ENCODE measurements at places on chromosomes 1 and 21.

DNA sequence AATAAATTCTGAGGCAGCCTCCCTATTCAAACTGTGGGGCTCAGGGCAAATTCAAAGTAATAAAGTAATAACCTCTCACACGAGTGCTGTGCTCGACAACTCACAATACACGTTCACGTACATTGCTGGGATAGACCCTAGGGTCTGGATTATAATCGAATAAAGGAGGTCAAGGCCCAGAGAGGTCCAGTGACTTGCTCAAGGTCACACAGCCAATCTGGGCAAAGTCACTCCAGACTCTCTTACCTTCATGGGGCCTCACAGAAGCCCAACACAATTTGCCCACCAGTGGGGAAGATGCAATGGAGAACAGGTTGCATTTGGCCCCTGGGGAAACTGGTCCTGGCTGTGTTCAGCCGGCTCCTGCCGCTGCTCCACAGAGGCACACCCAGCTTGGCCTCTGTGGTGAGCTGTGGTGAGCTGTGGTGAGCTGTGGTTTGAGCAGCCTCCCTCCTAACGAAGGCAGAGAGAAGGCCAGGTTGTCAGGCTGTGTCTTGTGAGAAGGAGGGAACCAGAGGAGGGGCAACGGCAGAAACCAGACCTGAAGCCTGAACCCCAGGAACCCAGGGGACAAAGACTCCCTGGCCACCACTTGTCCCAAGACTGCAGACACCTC, 35.1 kb downstream of the NUAK2 start:
- DNase-seq, result no peak

DNA sequence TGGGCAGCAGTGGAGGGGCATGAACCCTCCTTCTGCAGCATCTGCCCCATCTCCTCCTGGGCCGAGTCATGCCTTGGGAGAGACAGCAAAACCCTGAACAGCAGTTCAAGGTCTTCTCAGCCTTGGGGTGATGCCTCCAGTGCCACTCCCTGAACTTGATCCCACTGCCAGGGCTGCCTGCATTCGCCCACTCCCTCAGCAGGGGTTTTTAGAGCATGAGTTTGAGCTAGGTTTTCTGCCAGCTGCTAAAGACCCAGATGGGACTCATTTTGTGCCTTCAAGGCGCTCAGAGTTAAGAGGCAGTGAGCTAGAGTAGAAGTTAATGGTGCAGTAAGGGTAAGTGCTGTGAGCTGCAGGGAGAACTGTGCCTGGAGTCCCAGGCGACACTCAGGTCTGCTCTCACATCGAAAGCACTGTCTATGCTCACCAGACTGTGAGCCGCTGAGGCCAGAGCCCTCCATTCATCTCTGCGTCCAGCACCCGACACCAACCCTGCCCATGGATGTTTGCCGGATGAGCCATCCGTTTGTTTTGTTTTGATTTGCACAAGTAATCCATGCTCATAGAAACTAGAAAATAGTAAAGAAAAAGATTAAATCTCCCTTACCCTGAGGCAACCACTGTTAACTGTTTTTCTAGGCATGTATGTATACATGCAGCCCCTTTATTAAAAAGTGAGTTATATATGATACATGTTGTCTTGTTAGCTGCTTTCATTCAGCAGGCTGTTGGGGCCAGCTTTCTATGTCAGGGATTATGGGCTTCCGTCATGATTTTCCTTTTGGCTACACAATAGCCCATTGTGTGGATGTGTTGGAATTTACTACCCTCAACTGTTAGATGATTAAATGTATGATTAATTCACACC, 67.8 kb downstream of the VPS26C start:
- DNase-seq, result no peak

- DNase-seq, result no peak
These were observed 32.9 kb upstream of the RASAL2 start for GRCh38 chr1:178060789-178061556.

- DNase-seq, result no peak
These were observed 105.9 kb upstream of the EDEM3 start for GRCh38 chr1:184860535-184860934.

GRCh38 chr1:30589083-30589482, 134.3 kb downstream of the MATN1 start:
- DNase-seq, result no peak

GRCh38 chr1:162019006-162019405, 4.7 kb downstream of the OLFML2B start:
- no peak for DNase-seq

GRCh38 chr1:5994713-5995621, 2.7 kb upstream of the NPHP4 start:
- DNase-seq, result peak; percentile 43

DNA sequence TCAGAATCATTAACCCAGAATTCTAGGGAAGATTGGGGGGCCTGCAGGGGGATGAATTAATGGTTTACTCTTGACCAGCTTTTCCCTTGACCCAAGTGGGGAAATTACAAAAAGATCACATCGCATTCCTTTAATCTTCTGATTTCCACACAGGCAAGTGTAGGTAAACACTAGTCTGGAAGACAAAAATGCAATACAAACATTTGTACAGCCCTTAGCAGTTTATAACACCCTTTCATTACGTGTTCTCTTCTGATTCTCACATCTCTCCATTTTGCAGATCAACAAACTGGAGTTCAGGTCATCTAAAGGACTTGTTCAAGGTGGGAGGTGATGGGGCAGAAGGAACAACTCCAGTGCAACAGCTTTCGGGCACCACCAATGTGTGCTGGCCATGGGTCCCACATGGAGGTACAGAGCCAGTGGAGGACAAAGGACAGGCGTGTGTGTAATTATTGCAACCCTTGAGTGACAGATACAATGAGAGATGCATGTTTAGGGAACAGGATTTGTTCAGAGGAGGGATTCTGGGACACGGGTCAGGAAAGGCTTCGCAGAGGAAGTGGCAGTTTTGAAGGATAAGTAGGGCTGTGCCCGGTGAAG, 20.4 kb downstream of the ATF3 start:
- no peak for DNase-seq

DNA sequence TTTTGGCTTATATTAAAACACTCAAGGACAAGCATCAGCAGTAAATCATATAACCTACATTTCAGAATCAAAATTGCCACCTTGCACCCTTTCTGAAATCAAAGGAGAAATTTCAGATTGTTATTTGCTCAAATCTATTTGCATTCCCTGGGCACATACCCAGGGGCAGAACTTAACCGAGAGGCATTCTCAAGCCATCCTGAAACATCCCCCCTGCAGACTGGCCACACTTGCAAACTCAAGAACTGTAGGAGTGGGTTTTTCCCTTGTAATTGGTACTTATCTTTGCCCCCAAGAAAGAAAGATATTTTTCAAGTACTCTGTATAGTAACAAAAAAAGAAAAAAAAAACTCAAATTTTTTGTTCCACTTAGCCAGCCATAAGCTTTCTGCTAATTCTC, 213.6 kb upstream of the ESRRG start:
- no peak for DNase-seq

DNA sequence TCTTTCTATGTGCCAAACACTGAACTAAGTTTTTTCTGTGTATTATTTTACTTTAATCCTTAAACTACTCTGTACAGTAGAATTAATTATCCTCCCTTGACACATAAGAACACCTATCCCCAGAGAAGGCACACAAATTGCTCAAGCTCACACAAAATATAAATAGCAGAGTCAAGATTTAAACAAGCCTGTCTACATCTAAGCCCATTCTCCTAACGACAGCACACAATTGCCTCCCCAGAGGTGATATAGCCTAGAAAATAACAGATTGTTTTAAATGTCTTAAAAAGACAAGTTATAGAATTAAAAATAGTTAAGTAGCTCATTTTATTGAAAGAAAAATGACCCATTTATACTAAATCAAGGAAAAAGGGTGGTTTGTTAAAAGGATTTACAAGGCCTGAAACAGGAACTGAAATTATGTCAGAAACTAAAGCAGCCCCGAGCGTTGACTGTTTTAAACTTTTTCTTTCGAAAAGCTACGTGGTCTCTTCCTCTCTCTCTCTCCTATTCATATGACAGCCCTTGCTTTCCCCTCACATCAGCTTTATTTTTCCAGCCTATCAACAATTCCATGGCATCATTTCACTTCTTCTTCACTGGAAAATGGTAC, 30.5 kb downstream of the TNFSF18 start:
- no peak for DNase-seq

DNA sequence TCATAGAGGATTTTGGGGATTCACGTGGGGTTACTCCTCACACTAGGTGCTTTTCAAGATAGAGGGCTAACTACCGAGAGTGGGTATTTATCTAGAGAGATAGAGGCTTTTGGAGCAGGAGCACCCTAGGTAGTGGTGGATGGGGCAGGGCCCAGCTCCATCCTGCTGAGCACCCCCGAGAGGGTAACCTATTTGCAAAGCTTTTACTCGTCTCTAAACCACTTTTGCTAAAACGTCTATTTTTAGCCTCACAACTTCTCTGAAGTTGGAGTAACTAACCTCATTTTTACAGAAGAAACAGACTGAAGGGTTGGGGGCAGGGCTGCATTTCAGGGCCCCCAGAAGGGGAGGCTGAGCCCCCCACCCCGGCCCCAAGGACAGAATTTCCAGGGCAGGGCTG, 12.3 kb upstream of the PIK3CD start:
- no peak for DNase-seq

DNA sequence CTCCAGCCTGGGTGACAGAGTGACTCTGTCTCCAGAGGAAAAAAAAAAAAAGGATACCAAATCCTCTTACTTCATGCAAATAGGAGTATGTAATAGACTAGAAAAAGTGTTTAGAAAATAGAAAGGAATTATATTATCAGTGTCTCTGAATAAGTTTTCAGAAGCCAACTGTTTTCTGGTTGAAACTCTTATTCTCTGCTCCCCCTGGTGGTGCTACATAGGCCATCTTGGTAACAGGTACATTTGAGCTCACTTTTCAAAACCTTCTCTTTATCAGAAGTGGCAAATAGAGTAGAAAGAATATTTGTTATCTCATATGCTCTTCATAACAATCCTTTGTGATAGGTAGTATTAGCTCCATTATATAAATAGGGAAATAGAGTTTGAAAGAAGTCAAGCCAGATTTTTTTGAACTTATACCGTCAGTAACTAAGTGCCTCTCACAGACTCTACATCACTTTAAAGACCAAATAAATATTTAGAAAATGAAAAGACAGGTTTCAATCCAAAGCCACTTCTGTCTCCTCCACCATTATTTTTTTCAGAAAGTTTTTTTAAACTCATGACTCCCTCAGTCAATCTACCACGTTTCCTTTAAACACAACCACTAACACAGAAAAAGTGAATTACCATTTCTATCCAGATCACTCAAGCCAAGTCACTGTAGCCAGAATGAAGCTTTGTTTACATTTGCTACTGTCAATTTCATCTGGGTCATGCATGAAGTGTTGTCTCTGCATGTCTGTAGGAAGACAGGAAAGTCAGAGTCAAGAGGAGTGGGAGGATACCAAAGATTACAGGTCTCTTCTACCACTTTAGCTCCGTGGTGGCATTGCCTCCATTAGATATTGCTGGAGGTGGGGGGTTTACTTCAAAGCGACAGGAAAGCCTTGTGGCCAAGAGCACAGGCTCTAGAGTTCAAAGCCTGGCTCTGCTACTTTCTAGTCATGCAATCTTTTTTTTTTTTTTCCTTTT, 45.6 kb downstream of the IL23R start:
- no peak for DNase-seq

DNA sequence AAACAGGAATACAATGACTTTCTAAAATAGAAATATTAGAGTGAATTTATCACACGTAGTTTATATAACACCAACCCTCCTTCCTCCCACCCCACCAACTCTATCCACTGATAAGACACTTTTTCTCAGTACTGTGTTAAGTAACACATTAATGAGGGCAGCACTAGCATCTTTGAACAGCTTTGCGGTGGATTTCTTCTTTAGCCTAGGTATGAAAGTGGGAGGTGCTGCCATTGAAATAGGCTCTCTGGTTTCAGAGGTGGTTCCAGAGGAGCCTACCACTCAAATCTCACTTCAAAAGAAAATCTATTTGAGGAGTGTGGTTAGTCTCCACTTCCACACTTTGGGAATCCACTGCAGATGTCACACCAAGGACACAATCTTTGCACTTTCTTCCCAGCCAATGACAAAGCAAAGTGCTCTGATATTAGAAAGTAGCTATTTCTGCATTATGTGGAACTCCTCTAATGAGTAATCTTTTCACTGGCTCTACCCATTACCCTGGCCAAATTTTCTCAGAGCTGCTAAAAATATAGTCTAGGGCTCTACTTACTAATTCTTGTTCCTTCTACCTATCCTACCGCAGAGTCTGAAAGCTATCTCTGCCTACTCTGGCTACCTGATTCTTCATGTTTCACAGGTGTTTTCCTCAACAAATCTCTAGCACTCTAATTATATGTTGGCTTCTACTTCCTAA, 1667.8 kb downstream of the MRPL39 start:
- DNase-seq, result no peak

GRCh38 chr1:77012066-77012465, 144.8 kb downstream of the ST6GALNAC5 start:
- no peak for DNase-seq

GRCh38 chr1:200258447-200259375, 151.1 kb downstream of the ZNF281 start:
- no peak for DNase-seq

DNA sequence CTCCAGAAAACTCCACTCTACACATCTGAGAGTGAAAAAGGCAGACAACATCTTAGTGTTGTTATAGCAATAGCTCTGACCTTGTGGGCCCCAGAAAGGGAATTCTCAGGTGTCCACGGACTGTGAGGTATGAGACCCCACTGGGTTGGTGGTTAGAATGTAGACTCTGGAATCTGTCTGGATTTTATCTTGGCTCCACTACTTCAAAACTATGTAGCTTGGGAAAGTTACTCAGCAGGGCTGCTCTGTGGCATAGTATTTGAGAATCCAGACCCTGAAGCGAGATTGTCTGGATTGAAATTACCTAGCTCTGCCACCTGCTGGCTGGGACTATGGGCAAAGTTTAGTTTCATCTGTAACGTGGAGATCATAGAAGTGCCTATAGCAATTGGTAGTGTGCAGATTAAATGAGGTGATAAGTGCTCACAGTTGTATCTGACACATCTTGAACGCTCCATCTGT, 25.8 kb downstream of the PRDM2 start:
- peak; percentile 27 for DNase-seq

GRCh38 chr1:1125945-1126344, 10.1 kb upstream of the C1orf159 start:
- no peak for DNase-seq

- DNase-seq, result no peak
These were observed 2.1 kb downstream of the RIPK4 start for GRCh38 chr21:41764558-41765419.
